ENCODE measurements at places on chromosomes 1 and 21. TPM values are rescaled to one million over a fixed set of nuclear protein-coding genes. Genes with fewer than 3 reads are reported as not detected.

- H3K4me3 ChIP-seq: no peak overlapping the region
- no peaks in the 10 kb centered on the region for H3K4me1 ChIP-seq
- no peak overlapping the region for H3K27ac ChIP-seq
- DNase-seq: no peak
- H3K27me3 ChIP-seq: peaks cover 45% of the 10 kb centered on the region
Measured at GRCh38 chr1:38274974-38275373, 228.4 kb upstream of the POU3F1 start.

DNA sequence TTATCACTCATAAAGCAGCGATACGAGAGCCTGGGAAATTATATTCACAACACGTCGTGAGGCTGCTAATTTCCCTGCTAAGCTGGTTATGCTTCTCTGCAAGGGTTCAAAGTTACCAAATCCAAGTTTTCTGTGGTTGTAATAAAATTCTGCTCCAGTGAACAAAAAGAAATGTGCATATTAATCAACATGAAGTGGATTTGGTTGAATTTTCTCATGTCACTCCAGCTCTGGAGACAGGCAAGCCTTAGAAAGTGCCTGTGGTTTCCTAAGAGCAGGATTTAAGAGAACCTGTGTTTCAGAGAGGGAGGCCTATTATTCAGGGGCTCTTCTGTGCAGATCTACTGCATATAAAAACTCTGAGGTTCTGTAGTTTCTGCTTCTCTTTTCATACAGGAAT is 87.5 kb downstream of the WLS start:
- peak overlapping the region; percentile 72 for H3K27ac ChIP-seq
- H3K36me3 ChIP-seq: peaks cover 24% of the 10 kb centered on the region
- peaks cover 67% of the 10 kb centered on the region for H3K4me1 ChIP-seq
- no peak overlapping the region for H3K4me3 ChIP-seq
- no peak for DNase-seq

DNA sequence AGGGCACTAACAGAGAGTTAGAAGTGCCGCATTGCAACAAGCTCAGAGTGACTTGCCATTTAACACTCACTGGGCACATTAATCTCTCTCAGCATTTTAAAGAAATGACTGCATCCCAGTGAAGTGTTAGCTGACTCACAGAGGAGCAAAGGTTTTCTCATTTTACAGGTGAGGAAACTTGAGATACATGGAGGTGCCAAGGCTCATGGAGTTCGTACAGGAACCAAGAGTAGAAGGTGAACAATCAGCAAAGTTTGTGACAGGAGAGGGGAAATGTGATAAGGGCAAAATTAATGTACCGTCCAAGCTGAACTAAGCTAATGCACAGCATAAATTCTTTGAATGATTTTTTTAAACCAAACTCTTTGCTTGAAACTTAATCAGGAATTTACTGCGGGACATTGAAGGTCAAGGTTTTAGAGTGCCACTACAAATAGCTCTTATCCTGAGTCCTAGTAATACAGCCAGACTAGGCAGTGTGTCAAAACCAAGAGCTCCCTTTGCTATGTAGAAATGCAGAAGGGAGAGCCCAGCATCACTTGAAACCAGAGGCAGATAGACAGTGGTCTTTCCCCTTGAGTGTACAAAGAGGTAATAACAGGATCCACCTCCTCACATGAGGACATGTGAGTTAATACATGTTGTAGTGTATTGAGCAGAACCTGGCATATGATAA is 22.4 kb upstream of the NTPCR start:
- no peak overlapping the region for H3K4me3 ChIP-seq
- no peak overlapping the region for H3K27ac ChIP-seq

DNA sequence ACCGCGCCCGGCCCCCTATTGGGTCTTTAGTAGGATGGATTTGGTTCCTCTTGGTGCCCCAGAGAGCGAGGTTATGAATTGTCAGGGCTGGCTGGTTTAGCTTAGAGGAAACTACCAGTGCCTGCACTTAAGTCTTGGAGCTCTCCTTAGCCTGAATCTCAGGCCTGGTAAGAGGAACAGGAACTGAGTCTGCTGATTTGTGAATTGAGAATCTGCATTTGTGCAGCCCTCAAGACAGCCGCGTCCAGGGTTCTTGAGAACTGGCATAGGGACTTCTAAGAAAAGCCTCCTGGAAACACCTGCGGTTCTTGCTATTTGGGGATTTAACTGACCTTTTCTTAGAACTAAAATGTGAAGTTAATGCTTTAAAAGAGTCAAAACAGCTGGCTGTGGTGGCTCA is 1.7 kb downstream of the NECAP2 start:
- H3K27ac ChIP-seq: no peak overlapping the region
- H3K27me3 ChIP-seq: no peaks in the 10 kb centered on the region
- peaks cover 41% of the 10 kb centered on the region for H3K36me3 ChIP-seq
- H3K4me1 ChIP-seq: peaks cover 42% of the 10 kb centered on the region

- H3K4me3 ChIP-seq: no peak overlapping the region
- no peak overlapping the region for H3K27ac ChIP-seq
- DNase-seq: no peak
- H3K36me3 ChIP-seq: no peaks in the 10 kb centered on the region
- no peaks in the 10 kb centered on the region for H3K27me3 ChIP-seq
Measured at GRCh38 chr1:61842863-61843514, 100.7 kb downstream of the PATJ start.

DNA sequence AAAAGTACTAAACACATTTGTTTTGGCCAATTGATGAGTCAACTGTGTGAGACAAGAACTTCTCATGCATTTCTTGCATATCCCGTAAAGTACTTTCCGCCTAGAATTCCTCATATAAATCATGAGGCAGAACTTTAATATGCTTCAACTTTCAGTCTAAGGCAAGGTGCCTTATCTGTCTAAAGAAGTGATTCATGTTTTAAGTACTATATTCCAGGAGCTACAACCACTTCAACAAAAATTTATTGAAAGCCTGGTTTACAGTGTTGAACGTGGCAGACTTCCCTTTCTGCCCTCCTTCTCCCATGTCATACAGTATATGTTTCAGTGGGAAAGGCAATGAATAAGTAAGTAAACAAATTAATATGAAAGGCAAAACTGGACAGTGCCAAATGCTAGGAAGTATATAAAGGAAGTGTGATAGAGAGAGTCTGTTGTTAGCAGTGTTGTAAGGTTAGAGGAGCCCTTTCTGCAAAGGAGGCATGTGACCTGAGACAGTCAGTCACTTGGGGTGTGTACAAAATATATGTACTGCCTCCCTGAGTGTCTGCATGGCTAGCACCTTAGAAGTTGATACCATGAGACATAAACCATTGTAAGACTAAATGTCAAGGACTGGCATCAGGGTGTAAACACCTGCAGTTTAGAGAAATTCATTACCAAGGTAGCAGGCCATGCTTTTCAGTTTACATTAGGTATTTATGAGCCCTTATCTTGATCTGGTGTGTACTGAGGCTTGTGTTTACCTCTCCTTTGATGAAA is 362.2 kb downstream of the SRGAP2C start:
- no peak overlapping the region for H3K4me3 ChIP-seq
- no peaks in the 10 kb centered on the region for H3K27me3 ChIP-seq
- no peak for DNase-seq
- no peak overlapping the region for H3K27ac ChIP-seq
- H3K4me1 ChIP-seq: no peaks in the 10 kb centered on the region

DNA sequence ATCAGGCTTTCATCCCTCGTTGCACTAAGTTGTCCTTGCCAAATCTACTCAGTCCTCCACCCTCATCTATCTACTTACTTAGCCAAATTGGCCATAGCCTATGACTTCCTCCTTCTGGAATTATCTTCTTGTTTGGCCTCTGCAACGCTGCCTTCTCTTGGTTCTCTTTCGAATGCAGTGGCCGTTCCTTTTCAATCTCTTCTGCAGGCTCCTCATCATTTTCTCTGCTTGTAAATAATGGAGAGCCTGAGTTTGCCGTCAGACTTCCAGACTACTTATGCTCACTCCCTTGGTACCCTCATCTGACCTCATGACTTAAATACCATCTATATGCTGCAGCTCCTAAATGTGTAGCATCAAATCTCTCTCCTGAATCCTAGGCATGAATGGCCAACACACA is 22.4 kb upstream of the SRRM1 start:
- peak; percentile 53 for DNase-seq
- no peaks in the 10 kb centered on the region for H3K4me1 ChIP-seq
- H3K27ac ChIP-seq: no peak overlapping the region
- H3K4me3 ChIP-seq: no peak overlapping the region
- no peaks in the 10 kb centered on the region for H3K36me3 ChIP-seq
- H3K27me3 ChIP-seq: peaks cover 9% of the 10 kb centered on the region

DNA sequence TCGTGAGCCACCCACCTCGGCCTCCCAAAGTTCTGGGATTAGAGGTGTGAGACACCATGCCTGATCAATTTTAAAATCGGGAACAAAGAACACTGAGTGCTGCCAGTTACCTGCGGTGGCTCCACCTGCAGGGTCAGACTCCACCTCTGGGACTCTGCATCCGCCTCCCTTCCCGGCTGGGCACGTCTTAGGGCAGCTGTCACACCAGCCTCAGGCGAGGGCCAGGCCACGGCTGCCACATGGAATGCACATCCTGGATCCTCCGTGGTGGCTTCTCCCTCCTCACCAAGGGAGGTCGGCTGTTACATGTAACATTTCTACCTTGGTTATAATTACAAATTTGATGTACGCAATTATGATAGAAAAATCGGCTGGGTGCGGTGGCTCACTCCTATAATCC is 5.9 kb upstream of the MXRA8 start:
- no peaks in the 10 kb centered on the region for H3K36me3 ChIP-seq
- H3K27ac ChIP-seq: no peak overlapping the region
- H3K27me3 ChIP-seq: no peaks in the 10 kb centered on the region
- peaks cover 32% of the 10 kb centered on the region for H3K4me1 ChIP-seq

- peak overlapping the region; percentile 12 for H3K27ac ChIP-seq
- H3K4me3 ChIP-seq: no peak overlapping the region
- H3K27me3 ChIP-seq: no peaks in the 10 kb centered on the region
- peaks cover 32% of the 10 kb centered on the region for H3K4me1 ChIP-seq
- DNase-seq: no peak
Measured at GRCh38 chr1:39238476-39238875, 34.0 kb downstream of the MACF1 start.

DNA sequence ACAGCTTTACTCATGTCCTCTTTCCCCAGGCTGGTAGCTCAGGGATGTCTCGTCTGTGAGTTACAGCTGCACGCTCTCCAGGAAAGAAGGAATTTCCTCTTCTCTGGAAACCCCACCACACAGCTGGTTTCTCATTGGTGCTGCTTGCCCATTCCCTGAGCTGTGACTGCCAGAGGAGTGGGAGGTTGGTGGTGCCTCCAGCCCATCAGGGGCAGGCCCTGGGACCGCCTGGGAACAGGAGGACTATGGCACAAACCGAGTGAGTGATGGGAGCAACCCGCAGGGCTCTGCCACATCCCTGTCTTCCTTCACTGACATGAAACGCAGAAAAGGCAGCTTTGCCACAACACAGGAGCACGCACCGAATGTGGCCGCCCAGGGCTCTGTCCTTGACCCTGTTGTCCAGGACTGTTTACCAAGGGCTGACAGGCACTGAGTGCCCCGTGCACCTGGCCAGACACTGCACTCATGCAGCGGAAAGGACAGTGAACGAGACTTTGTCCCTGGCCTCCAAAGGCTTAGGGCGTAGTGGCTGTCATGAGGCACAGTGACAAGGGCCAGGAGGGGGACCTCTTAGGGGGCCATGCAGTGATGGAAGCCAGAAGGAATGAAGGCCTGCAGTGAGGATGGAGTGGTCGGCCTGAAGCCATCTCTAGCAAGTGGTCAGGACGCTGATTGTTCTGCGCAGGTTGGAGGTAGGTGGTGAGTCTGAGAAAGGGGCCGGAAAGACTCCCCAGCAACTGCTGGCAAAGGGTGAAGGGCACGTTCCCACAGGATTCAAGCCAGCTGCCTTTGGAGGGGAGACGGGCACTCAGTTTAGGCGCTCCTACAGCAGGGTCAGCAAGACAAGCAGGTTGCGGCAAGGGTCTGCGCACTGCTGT is 1.7 kb upstream of the CCNL2 start:
- H3K27me3 ChIP-seq: no peaks in the 10 kb centered on the region
- H3K27ac ChIP-seq: no peak overlapping the region
- peaks cover 52% of the 10 kb centered on the region for H3K4me1 ChIP-seq
- H3K4me3 ChIP-seq: peak overlapping the region; percentile 95

The KCNN3 gene
- 3.6 TPM for total RNA-seq

The OR2T11 gene
- not detected for total RNA-seq

The TDRD5 gene
- total RNA-seq: 0.06 TPM

The SZT2 gene
- 27.0 TPM for total RNA-seq
